ENCODE measurements at places on chromosomes 4 and X.
A peak's percentile ranks its signal among the peaks of the same experiment; 100 is the strongest.

DNA sequence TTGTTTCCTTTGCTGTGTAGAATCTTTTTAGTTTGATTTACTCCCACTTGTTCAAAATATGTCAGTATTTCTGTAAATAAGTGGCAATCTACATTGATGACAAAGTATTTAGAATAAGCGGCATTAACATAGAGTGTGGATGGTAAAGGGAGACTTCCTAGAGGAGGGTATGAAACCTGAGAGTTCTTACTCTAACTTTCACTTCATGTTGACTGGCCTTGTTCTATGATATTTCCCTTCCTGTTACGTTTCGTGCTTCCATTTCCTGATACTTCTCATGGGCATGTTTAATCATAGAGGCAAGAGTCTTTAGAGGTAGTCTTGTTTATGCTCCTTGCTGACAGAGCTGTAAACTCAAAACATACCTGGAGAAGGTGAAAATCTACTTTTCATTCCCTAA lies 408.9 kb downstream of the GLUD2 start:
- no peak for DNase-seq

GRCh38 chrX:36950495-36951253 lies 57.5 kb upstream of the FAM47C start:
- no peak for DNase-seq

GRCh38 chrX:149462849-149463248 lies 42.3 kb downstream of the IDS start:
- DNase-seq, result no peak

DNA sequence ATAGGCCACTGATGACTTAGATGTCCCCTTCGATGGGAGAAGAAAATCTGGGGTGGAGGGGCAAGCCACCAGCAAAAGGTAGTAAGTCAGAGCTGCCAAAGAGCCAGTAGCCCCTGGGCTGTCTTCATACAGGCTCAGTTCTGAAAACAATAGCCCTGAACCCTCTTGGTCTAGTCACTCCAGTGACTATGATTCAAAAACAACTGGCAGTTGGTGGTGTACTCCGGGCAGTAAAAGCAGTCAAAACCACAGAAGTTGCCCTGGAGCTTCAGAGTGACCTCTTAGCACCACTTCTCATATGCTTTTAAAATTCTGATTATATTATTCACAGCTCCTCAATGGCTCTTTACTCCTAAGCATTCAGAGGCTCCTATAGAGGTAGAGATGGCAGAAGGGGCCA lies 164.3 kb upstream of the MAMLD1 start:
- DNase-seq, result no peak

DNA sequence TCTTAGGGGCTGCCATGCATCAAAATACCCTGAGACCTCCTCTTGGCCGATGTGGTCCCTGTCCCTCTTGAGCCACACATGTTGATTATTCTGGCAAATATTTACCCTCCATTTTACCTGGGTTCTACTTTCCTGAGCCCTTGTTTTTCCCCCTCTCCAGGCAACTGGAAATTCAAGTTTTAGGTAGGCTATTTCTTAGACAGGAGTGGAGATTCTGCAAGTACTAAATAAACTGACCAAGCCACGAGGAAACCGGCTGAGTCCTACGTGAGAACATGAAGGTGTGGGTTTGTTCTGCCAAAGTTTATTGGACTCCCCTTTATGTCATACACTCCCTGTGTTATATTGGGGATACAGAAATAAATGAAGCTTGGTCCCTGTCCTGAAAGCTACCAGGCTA lies 88.1 kb downstream of the RTL5 start:
- DNase-seq, result no peak

GRCh38 chr4:184819786-184820185 lies 6.0 kb downstream of the ACSL1 start:
- no peak for DNase-seq

DNA sequence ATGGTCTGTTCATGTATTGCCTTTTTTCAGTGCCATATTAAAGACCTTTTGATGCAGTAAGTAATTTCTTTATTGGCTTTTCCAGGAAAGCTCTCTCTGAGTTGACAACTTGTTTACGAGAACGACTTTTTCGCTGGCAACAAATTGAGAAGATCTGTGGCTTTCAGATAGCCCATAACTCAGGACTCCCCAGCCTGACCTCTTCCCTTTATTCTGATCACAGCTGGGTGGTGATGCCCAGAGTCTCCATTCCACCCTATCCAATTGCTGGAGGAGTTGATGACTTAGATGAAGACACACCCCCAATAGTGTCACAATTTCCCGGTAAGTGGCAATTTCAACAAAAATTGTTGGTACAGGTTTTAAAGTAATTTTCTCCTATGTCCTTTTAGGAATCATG lies 148.0 kb downstream of the STIM2 start:
- DNase-seq, result no peak

- DNase-seq, result no peak
These were observed 86.8 kb downstream of the PDGFRA start for GRCh38 chr4:54315561-54316538.

GRCh38 chr4:93396272-93396671 lies 432.3 kb upstream of the ATOH1 start:
- DNase-seq, result no peak

DNA sequence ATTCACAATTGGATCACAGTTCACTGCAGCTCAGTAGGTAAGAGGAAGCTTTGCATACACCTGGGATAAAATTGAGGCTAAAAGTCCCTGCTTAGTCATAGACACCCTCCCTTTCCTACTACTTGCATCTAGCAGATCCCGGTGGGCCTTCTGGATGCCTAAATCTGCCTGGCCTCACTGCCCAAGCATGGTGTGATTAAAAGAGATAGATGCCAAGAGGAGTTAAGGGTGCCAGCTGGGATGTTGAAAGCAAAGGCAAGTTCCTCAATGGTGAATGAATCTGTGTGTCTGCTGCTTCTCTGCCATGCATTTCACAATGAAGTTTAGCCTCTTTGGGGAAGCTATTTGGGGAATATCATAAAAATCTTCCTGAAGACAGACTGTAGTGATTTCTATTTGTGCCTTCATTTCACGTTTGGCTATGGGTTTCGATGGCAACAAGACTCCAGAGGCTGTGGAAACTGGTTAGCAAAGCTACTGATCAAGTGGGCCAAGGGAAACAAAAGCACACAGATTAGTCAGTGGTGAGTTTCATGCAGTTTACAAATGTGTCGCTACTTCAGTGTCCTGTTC lies 534.0 kb downstream of the ANKRD50 start:
- no peak for DNase-seq

DNA sequence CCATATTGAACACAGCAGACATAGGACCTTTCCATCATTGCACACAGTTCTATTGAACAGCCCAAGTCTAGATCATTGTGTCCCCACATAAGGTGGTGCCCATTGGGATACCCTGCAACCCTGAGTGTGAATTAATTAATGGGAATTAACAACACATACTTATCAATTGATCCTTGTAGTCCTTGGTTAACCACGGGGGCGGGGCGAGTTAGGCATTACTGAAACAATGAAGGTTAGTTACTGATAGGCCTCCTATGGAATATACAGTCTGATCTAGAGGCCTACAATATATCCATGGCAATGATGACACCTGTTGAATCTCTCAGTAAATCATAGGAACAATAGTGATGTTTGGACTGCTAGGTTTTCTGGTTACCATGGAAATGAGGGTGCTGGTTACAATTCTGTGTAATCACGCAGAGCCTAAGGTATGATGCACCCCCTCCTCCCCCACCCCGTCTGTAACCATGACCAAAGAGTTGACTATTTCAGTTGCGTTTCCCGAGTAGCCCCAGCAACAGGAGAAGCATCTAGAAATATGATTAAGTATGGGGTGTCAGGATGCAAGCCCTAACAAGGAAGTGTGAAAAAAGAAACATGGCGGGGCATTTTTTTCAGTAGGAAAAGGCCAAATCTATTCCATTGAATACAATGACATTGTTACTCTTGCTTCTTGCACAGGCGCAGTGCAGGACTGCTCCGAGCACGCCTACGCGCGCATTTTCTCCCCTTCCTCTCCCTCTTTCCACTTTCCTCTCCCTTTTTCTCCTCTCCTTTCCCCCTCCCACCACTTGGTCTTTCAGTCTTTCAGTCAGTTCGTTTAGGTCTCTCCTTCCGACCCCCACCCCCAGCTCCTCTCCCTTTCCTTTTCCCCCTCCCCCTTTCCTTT lies 677 bp upstream of the NONO start:
- DNase-seq, result peak; percentile 49

- DNase-seq, result no peak
These were observed 78.6 kb downstream of the PACRGL start for GRCh38 chr4:20778896-20779295.

GRCh38 chr4:27327421-27328181 lies 467.0 kb downstream of the STIM2 start:
- DNase-seq, result no peak

- no peak for DNase-seq
These were observed 19.0 kb downstream of the GAB3 start for GRCh38 chrX:154731881-154732280.

GRCh38 chr4:2402048-2402842 lies 16.2 kb downstream of the ZFYVE28 start:
- DNase-seq, result no peak

GRCh38 chr4:104726002-104726401 lies 231.3 kb upstream of the CXXC4 start:
- no peak for DNase-seq

DNA sequence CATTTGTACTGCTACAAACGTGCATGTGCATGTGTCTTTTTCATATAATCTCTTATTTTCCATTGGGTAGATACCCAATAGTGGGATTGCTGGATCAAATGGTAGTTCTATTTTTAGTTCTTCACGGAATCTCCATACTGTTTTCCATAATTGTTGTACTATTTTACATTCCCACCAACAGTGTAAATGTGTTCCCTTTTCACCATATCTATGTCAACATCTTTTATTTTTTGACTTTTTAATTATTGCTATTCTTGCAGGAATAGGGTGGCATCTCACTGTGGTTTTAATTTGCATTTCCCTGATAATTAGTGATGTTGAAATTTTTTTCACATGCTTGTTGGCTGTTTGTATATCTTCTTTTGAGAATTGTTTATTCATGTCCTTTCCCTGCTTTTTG lies 59.3 kb upstream of the PACRGL start:
- DNase-seq, result no peak

GRCh38 chrX:151970027-151970426 lies 4.4 kb downstream of the GABRE start:
- DNase-seq, result no peak

DNA sequence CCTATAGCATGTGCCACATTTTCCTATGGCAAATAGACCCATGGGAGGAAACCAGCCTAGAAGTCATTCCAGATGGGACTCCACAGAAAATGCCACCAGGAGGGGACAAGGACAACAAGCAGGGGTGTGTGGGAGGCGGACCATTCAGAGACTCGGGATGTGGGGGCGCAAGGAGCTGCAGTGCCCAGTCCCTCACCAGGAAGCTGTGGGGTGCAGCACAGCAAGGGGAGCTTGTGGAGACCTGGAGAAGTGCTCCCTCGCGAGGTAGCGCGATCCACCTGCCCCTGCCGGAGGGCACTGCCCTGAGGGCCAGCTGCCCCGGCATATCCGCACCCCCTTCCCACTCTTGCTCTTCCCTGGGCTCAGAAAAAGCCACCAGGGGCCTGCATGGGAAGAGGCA lies 45.5 kb upstream of the C4orf50 start:
- no peak for DNase-seq

DNA sequence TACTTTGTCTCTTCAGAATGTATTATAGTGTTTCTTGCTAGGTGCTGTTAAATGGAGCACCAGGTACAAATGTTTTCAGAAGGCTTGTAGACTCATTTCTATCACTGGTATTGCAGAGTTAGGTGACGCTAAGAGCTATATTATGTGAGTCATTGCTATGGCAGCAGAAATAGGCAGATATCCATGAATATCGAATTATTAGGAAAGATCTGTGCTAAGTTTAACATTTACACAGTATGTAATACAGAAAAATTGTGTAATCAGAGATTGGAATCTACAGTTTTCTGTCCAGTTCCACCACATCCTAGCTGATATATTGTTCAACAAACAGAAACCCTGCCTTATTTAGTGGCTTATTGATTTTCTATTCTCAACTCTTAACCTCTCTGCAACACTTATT lies 1025.5 kb downstream of the STIM2 start:
- DNase-seq, result no peak

- DNase-seq, result no peak
These were observed 31.7 kb downstream of the RBBP7 start for GRCh38 chrX:16838202-16839066.

DNA sequence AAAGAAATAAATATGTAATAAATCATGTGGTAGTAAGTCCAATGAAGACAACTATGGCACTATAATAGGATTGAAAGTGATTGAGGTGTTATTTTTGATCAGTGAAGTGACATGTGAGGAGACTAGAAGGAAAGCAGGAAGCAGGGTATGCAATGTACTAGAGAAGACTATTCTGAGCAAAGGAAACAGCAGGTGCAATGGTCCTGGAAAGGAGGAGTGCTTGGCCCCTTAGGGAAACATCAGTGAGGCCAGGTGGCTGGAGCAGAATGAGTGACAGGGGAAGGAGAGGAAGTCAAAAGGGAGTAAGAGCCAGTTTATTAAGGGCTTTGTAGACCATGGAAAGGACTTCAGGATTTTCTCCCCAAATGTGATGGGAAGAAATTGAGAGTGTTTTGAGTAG lies 207.6 kb upstream of the HCCS start:
- DNase-seq, result no peak

DNA sequence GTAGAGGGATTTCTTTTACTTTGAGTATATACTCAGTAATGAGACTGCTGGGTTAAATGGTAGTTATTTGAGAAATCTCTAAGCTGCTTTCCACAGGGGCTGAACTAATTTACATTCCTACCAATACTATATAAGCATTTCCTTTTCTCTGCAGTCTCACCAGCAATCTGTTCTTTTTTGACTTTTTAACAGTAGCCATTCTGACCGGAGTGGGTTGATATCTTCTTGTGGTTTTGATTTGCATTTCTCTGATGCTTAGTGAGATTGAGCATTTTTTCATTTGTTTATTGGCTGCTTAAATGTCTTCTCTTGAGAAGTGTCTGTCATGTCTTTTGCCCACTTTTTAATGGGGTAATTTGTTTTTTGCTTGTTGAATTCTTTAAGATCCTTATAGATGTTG lies 43.3 kb downstream of the SPCS3 start:
- no peak for DNase-seq

GRCh38 chrX:136246201-136246600 lies 5.0 kb downstream of the MAP7D3 start:
- no peak for DNase-seq

- no peak for DNase-seq
These were observed 124.0 kb downstream of the KIT start for GRCh38 chr4:54781756-54782155.

DNA sequence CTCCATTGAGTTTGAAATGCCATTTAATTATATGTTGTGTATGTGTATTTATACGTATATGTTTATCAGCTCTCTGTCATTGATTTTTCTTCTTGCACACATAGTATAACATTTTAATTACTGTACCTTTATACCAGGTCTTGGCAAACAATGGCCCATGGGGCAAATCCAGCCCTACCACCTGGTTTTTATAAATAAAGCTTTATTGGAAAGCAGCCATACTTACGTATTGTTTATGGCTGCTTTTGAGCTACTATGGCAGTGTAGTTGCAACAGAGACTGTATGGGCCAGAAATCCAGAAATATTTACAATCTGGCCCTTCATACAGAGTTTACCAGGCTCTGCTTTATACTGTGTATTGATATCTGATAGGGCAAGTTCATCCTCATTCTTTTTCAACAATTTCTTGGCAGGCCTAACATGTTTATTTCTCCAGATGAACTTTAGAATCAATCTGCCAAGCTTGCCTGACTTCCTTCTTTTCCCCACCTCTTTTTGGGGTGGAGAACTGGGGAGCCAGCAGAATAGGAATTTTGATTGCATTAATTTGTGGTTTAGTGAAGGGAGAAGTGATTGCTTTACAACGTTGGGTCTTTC lies 15.8 kb downstream of the DCUN1D4 start:
- DNase-seq, result peak; percentile 2

- DNase-seq, result no peak
These were observed 72.4 kb downstream of the APBB2 start for GRCh38 chr4:41141900-41142299.

All from NCI-H748 treated with DMSO at 0.1 percent for 48 hours (cell line).